ENCODE measurements at places on chromosomes 1 and 21.

DNA sequence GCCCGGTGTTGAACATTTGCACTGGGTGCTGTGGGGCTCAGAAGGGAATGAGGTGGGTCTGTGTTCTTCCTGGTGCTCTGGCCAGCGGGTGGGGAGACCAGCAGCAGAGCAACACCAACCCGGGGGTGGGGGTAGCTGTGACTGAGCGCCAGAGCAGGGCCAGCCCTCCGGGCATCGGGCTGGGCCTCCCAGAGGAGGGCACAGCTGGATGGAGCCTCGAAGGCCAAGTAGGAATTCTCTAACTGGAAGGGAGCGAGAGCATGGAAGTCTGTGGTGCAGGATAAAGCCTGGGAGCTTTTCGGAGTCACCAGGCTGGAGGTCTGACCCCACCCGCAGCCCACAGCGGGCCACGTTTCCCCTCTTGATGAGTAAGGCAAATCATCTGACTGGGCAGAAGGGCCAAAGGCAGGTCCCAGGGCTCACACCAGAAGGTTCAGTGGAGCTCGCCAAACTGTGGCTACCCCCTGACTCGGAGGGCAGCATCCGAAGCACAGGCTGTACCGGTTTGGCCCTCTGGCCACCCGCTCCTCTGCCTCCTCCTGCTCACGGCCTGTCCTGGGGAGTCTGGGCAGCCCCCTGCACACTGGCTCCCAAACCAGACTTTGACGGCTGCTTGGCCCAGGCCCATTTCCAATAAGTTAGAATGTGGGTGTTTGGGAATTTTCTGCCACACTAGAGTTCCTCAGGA, 18.8 kb downstream of the SLC1A7 start:
- no peak for DNase-seq

- no peak for DNase-seq
Measured at GRCh38 chr1:100874433-100874832, 20.2 kb downstream of the EXTL2 start.

DNA sequence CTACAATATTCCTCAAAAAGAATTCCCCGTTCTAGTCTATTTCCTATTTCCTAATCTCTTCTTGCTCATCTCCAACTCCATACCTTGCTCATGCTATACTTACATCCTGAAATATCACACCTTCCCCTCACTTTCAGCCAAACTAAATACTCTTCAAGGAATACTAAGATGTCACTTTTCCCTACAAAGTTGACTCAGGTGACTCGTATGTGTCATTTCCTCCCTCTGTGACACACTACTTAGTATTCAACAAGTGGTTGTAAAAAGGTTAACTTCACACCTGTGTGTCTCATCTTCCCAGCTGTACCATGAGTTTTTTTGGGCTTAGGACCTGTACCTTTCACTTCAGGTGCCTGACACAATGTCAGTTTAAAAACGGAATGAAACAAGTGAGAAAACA, 81.9 kb upstream of the LBR start:
- no peak for DNase-seq

GRCh38 chr1:156096640-156097391, 14.6 kb upstream of the MEX3A start:
- no peak for DNase-seq

- DNase-seq, result no peak
Measured at GRCh38 chr21:21137986-21138385, 139.8 kb downstream of the NCAM2 start.

DNA sequence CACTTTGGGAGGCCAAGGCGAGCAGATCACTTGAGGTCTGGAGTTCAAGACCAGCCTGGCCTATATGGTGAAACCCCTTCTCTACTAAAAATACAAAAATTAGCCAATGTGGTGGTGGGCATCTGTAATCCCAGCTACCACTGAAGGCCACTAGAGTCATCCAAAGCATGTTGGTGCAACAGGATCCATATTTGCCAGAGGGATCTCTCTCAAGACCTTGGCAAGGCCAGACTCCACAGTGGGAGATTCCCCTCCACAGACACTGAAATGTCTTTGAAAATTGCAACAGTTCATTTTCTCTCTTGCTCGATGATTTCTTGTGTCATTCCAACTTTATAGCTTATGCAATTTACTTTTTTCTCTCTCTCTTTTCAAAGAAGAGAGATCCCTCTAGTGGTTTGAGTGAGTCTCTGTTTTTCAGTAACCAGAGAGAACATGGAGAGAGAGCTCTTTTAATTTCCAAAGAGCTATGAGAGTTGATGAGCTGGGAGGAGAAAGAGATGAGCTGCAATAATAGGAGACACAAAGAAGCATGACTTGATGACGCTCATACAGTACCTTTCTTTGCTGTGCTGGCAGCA, 176.8 kb upstream of the USP25 start:
- DNase-seq, result no peak

DNA sequence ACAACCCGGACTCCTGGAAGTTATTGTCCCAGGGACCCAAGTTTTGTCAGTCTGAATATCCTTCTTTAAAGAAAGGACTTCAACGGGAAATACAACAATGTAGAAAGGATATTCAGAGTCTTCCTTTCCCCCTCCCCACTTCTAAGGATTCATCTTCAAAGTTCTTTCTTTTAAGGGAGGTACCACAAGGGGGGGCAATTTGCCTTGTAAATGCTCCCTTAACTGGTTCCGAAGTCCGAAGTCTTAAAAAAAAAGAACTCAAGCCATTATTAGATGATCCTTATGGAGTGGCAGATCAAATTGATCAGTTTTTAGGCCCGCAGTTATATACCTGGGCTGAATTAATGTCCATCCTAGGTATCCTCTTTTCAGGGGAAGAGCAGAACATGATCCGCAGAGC, 47.0 kb downstream of the SERINC2 start:
- DNase-seq, result no peak

DNA sequence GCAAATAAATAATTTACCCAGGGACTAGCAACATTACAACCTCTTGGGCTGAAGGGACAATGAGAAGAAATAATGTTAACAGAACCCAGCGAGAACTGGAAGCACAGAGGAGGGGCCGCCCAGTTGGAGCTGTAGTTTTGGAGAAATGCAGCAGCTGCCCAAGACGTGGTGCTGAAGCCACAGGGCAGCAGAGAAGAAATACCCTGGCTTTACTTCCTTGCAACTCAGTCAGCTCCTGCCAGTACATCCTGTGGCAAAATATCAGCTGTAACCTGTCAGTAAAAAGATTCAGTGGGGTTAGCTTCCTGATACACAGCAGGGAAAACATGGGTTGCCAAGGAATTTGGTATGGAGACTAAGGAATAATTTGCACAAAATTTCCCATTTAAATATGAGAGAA, 283.6 kb upstream of the USP25 start:
- DNase-seq, result no peak

GRCh38 chr1:204852854-204853253, 17.8 kb upstream of the NFASC start:
- DNase-seq, result no peak

All from smooth muscle cell of the brain vasculature (primary cell).